ENCODE measurements at places on chromosomes 2 and 18.

DNA sequence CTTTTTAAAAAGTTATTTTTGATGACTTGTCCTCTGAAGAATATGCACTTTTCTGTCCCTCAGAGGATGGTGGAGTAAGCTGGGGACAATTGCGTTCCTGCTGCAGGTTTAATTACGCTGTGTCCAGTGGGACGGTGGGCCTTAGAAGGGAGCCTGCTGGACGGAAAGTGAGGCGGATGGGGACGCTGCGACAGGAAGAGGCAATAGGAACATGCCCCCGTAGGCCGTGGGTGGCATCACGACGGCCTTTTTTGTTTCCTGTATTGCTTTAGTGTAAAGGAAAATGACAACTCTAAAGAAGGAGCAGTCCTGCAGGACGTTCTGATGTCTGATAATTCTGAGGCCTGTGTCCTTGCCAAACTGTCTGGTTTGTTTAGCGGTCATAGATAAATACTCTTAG is 121.6 kb downstream of the NFATC1 start:
- DNase-seq, result no peak

DNA sequence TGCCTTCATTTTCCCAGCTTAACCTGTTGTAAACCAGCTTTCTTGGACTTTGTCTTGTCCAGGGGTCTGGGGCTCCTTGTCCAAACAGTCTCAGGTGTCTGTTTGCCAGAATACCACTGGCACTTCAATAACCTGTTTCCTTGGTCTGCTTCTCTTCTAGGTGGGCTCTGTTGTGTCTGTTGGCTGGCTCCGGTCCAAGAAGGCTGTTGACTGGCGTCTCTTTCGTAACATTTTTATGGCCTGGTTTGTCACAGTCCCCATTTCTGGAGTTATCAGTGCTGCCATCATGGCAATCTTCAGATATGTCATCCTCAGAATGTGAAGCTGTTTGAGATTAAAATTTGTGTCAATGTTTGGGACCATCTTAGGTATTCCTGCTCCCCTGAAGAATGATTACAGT is 17.0 kb downstream of the SLC20A1 start:
- no peak for DNase-seq

DNA sequence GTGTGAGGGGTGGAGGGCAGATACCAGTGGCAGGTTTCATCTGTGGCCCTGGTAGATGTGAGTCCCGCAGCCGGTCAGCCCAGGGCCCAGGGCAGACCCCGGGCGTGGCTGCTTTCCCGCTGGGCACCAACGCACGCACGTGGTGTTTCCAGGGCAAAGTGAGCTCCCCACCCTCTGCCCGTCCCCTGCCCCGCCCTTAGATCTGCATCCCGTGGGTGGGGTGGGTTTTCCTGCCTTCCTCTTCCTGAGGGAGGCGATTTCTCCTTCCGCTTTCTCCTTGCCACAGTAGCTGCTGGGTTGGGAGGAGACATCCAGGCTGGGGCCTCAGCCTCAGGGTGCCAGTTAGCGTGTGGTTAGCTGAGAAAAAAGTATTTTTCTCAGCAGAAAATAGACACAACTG is 49.6 kb downstream of the ODC1 start:
- no peak for DNase-seq

GRCh38 chr2:8477552-8478470 is 204.0 kb upstream of the ID2 start:
- DNase-seq, result no peak

DNA sequence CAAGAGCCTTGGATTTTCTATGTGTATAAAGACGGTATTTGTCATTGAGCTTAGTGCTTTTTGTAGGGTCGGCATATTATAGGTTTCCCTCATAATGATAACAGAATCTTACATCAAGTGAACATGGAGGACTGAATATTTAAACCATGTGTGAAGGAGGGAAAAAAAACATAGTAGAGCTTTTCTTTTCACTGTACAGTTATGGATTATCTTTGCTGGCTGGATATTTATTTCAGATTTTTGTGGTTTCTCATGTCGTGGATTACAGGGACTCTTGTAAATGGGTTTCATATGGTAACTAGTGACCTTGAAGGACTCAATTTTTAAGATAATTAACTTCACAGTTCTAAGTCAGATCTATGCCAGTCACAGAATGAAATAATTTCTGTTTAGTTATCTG is 330.2 kb upstream of the NRP2 start:
- DNase-seq, result no peak

- no peak for DNase-seq
Observed at GRCh38 chr2:65153515-65153914, 23.6 kb upstream of the RAB1A start.

DNA sequence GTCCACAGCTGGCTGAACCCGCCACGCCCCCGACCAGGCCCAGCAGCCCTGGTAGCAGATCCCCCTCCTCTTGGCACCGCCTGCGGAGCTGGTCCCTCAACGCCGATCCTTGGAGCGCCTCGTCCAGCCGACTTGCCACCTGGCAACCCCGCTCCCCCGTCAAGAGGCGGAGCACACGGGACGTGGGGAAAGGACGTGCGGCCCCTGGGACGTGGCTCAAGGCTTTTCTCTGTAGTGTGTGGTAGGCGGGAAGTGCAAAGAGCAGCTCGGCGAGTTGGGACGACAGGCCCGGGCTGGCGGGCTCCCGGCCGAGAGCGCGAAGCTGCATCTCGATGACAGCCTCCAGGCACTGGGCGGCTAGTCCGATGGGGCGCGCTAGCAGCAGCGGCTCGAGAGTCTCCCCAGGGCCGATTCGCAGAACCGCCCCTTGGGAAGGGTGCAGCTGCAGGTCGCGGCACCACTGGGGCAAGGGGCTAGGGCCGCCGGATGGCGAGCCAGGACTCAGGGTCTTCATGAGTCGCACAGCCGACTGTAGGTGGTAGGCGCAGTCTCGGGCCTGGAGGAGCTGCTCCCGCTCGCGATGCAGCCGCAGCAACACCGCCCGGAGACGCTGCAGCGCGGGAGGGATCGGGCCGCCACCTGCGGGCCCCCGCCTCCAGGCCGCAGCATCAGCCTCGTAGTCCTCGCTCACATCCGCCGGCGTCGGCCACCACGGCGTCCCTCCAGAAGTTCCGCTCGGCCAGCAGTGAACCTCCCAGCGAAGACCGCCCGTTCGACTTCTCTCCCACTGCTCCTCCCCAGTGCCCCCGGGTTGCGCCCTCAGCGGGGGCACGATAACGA is 617 bp downstream of the CCDC142 start:
- DNase-seq, result peak; percentile 41

DNA sequence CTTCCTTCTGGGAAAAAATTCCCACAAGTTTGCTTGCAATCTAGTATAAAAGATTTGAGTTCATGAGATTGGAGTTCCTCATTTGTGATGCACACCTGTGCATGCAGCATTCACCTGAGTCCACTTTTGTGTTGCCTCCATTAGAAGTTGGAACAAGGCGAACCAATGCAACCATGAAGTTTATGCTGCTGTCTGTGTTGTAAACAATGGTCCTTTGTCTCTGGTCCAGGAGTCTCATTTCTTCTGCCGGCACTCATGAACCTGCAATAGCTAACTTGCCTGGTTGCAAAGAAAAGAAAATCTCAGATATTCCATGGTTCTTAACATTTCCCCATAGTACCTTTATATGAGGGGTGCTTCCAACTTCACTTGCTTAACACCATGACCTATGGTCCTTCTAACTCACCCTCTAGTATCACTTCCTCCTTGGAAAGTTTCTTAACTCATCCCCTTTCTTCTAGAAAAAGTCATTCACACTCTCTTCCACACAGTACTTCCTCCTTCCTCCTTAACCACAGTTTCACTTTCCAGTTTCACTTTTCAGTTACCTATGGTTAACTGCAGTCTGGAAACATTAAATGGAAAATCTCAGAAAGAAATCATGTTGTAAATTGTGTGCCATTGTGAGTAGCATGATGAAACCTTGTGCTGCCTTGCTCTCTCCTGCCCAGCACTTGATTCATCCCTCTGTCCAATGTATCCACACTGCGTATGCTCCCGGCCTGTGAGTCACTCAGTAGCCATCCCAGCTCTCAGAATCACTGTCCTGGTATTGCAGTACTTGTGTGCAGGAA is 128.8 kb upstream of the TRIB2 start:
- no peak for DNase-seq

DNA sequence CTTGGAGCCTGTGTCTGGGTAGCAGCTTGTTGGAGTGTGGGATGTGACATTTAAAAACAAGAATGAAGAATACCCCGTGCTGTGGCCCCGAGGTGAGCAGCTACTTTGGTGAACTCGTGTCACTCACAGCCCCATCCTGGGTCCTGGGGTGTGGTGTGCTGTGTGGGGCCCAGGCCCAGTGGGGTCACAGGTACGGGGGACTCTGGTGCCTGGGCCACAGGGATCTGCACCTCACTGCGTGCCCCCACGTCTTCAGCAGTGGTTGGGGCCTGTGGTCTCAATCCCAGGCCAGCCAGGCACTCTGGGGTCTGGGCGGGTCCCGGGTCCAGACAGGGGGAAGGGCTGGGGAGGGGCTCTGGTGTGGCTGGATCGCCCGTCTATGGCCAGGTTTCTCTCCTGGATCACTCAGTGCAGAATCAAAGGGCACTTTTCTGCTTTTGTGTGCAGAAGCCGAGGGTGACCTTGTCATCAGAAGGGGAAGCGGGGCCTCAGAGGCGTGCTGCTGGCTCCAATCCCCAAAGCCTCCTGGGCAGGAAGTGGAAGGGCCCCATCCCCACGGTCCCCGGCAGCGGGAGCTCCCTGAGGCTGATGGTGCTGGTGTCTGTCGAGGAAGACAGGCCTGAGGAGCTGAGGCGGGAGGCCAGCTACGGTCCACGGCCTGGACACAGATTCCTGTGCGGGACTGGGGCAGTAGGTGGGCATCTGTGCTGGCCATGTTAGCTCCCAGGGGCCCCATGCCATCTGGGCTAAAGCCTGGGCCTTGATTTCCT is 1.4 kb downstream of the GPR35 start:
- no peak for DNase-seq

GRCh38 chr18:8785855-8786482 is 80.6 kb downstream of the MTCL1 start:
- DNase-seq, result no peak

DNA sequence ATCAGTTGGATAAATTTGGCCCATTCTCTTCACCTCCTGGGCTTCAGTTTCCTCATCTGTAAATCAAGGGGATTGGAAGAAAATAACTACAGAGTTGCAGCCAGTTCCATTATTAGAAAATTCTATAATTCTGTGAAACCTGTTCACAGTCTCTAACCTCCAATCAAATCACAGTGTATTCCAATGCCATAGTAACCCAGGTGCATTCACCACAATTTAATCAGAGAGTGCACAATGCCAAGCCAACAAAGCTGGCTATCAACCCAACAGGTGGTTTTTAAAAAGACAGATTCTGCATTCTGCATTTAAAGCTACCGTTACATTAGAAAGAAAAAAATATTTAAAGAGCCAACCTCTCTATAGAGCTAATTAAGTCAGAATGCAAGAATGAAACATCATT is 308.6 kb downstream of the RNF144A start:
- DNase-seq, result no peak

GRCh38 chr2:3665886-3666612 is 8.0 kb downstream of the ALLC start:
- no peak for DNase-seq

DNA sequence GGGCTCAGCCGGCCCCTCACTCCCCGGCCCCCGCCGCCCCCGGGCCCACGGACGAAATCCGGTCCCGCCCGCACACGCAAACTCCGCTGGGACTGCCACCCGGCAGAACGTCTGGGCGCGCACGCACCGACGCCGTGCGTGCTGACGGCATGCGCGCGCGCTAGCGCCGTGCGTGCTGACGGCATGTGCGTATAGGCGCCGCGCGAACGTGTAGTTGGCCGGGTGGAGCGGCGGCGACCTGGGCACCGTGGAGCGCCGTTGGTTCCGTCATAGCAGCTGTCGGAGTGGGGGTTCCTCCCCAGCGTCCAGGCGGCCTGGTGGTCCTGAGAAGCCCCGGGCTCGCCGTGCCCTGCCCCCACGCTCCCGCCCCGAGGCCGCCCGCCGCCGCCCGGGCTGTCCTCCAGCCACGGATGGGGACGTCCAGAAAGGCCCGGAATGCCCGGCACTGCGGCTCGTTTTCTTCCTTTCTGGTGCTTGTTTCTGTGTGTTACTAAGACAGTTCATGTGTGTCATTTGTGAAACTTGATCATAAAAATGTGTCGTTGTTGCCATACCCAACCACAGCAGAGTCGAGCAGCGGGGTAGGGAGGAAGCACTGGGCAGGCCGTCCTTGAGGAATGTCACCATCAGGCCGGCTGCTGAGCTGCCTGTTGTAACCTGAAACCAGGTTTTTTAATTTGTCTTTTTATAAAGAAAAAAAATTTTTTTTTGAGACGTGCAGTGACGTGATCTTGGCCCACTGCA is at the start of gene TXNL4A:
Gene TXNL4A, minus strand, starts transcription at position 113 of the 744 bp plus-strand sequence. CDS start 171 bp downstream, outside the sequence.
- peak; percentile 82 for DNase-seq

- no peak for DNase-seq
Observed at GRCh38 chr2:61855318-61855613, 1.4 kb upstream of the FAM161A start.

GRCh38 chr2:185255566-185255965 is 483.0 kb upstream of the FSIP2 start:
- no peak for DNase-seq

DNA sequence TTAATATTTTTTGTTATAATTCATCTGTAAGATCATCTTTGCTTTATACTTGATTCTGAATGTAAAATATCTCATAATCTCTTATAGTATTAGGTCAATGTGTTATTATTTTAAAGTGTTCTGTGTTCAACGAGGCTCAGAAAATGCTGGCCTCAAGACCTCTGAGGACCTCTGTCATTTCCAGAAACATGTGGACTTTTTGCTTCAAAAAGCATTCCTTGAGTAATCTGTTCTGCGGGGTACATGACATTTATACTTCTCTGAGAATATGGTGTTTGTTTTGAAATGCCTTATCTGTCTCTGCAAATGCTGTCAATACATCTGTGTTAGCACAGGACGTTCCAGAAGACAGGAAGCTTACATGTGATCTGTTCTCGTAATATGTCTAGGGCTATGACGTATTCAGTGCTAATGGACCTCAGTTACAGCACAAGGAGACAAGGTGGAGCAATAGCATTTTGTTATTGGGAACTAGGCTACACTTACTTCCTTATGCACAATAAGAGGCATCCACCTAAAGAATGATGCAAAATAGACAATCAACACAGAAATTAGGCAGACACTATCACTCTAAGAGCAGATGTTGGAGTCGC is 37.6 kb upstream of the IL1RL1 start:
- no peak for DNase-seq

DNA sequence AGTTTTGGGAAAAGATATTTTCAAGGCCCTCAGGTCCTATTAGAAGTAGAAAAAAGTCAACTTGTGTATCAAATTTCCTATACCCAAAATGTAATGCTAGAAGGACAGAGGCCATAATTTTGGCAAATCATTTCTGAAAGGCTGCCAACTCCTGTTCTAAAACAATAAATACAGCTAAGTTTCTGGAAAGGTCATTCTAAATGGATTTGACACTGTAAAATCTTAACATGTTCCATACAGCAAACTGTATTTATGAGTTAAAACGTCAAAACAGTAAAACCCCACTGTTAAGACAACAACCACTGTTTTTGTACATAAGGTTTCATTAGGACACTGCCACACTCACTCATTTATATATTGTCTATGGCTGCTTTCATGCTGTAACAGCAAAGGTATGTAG is 9.7 kb downstream of the FAM98A start:
- no peak for DNase-seq

All from effector memory CD8-positive, alpha-beta T cell (primary cell).